ENCODE measurements at places on chromosomes 5 and 9.

GRCh38 chr5:83306572-83307241 lies 164.8 kb upstream of the VCAN start:
- peak; percentile 78 for DNase-seq

GRCh38 chr5:873328-873727 lies 19.3 kb downstream of the BRD9 start:
- DNase-seq: no peak

GRCh38 chr5:37005252-37005651 lies 128.7 kb downstream of the NIPBL start:
- DNase-seq: no peak

DNA sequence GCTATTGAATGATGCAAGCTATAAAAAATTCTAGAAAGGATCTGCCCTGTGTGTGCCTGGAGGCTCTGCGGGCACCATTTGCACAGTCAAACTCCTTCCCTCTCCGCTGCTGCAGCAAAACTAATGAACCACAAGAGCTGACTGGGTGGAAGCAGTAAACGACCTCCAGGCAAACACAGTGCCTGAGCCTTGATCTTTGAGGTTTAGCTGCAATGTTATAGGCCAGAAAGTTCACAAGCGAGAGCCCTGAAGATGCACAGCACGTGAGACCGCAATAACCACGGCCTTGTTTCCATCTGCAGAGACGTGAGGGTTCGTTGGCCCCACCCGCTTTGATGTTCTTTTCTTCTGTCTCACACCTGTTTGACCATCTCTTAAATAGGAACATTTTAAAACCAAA lies 69.2 kb upstream of the S1PR3 start:
- no peak for DNase-seq

DNA sequence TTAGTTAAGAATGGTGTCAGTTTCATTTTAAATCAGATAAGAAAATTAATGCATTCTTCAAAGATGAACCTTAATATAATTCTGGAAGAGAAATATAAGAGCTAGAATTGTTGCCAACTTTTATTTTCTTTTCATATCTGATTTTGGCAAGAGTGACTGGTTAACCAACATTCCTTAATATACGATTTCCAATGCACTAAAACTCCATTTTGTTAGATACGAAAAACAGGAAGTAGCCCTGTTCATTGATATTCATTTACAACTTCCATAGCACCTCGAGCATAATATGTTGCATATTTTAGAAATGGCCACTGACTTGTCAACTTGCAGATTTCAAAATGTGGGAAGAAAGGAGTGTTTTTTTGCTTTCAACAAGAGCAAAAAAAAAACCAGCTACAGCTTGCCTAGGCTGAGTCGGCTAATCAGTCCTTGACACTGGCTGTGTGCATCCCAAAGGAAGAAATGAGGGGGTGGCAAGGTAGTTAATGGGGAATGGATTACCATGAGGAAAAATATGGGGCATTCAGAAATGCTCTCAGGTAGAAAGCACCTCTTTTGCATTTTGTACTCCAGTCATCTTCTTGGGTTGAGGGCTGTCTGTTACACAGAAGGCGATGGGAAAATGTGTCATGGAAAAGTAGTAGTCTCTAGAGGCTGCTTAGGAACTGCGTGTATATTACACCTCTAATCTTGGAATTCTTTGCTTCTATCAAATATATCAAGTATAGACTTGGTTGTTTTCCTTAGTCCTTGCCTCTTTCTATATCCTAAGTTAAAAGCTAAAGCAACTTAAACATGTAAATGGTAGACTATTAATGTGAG lies 3.9 kb downstream of the MAP3K1 start:
- DNase-seq: no peak

DNA sequence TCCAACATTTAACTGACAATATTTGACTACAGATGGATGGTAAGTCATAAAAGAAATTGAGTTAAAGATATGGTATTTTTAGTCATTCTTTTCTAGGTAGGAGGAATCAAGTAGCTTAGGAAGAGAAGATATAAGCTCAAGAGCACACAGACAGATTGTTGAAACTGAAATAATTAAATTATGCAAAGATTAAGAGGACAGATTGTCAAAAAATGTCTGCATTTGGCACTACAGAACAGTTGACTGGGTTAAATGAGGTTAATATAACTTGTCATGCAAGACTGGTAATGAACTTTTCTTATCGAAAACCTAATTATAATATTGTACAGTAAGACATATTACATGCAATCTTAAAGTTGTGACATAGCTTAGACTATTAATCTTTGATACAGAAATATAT lies 36.3 kb upstream of the TRPM3 start:
- DNase-seq: no peak

GRCh38 chr9:83312537-83312936 lies 225.7 kb downstream of the FRMD3 start:
- DNase-seq: no peak

DNA sequence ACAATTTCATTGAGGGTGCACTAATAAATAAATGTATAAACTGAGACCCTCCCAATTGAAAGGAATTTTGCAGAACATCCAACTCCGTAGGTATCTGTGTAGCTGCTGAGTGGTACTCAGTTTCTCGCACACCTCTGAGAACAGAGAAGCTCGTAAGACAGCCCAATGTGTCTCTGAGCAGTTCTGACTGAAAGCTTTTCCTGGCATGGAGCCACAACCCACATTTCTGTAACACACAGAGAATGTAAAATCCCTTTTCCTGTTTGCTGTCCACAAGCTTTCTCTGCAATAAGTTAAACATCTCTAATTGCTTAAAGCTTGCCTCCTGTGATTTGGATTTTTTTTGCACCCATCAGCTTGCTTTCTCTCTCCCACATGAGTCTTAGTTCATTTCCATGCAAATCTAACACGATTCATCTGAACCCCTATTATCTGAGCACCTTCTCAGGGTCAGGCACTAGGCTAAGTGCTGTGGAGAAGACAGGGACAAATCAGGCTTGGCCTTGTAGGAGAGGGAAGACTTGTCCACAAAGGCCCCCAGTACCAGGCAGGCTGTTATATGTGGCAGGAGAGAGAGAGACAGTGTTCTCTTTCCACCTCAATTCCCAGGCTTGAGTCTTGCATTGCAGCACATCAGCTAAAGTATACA lies 44.2 kb upstream of the COL15A1 start:
- DNase-seq: peak; percentile 60

DNA sequence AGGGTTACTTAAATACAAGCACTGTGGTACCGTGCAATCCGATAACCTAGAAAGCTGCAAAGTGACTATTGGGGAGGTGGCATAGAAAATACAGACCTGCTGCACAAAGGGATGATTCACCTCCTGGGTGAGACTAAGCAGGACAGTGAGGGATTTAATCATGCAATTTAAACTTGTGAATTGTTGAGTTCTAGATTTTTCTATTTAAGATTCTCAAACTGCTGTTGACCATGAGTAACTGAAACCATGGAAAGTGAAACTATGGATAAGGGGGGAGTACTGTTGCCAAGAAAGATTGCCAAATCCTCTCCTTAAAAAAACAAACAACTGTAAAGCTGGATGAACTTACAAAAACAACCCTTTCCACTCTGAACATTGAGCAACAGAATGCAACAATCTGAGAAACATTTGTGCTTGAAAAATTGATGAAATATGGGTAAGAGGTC lies 61.5 kb upstream of the NUDT12 start:
- no peak for DNase-seq

- no peak for DNase-seq
Measured at GRCh38 chr5:126284977-126285696, 138.1 kb upstream of the GRAMD2B start.

DNA sequence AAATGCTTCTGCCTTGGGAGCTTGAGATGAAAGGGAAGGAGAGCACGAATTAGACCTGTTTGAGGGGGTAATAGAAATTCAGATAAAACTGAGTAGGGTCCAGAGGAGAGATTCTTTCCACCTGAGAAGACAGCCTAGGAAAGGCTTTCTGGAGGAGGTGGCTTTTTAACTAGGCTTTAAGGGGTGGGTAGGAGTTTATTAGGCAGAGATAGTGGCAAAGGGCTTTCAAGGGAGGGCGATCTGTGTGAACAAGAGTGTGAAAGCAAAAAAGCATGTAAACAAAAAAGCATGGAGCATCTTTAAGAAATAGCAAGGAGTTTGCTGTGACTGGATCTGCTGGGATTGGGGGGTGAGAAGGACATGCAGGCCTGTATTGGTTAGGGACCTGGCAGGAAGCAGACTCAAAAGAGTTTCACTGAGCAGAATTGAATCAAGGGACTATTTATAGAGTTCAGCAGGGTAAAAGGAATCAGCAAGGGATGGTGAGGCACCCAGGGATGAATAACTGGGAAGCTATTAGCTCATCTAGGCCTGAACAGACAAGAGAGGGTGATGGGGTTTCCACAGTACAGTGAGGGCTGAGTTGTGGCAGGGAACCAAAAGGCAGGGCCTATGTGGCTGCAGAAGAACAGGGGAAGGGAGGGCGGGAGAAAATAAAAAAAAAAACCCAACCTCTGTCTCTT lies 18.8 kb downstream of the SLC1A1 start:
- no peak for DNase-seq

DNA sequence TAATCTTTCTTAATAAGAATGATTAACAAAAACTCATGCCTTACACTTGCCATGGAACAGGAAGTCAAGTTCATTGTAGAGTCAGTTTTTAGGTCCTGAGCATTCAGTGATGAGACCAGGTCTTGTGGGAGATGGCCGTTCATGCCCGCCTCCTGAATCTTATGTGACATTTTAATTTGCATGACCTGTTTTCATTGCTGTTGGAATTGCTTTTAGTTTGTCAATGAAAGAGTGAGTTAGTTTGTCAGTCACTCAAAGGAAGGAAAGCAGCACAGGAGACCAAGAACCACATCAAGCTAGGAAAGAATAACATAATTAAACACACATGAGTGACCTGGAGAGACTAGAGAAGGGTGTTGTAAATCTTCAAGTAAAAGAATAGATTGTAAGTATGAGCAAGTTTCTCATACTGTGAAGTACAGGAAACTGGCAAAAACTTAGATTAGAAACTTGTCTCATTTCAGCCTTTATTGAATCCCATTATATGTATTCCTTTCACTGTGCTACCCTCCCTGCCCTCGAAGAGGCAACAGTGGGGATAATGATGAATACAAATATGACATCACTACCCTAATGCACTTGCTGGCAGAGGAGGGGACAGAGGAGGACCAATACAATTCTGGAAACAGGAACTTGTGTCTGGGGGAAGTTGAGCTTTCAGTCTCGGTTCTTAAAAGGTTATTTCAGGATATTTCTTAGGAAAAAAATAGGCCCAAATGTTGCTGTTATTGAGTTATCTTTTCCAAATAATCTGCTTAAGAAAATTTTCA lies 64.3 kb upstream of the C6 start:
- no peak for DNase-seq

DNA sequence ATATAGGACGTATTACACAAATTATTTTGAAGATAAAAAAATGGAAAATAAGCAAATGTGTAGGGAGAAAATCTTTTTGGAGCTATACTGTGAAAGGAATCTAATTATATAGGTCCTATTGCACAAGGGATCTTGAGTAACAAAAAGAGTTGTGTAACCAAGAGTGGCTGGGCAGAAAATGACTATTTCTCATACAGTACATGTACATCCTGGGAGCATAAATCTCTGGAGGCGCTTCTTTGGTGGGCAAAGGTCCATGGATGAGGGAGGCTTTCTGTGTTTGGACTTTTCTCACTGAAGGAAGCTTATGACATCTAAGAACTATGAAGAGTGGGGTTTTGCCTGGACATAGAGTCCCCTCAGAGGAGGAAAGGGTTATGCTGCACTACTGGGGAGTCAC lies 29.8 kb downstream of the ANKS6 start:
- DNase-seq: no peak

- no peak for DNase-seq
Measured at GRCh38 chr5:141867139-141867538, 11.1 kb downstream of the PCDH1 start.

DNA sequence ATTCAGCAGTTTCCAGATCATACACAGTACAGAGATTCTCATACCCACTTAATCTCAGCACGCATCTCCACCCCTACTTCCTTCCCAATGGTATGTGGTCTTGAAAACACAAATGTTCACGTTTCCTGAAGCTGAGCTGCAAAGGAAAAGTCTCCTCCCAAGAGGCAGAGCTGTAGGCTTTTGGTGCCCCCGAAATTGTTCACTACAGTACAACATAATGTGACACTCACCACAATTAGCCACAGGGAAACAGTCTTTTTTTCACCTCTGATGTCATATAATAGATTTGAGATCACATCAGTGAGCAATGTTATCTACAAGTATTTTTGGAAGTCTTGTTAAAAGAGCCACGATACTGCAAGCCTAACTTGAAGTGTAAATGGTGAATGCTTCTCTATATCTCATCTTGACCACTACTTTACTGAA lies 40.2 kb downstream of the NFIB start:
- DNase-seq: no peak

GRCh38 chr9:38622288-38622674 lies 1.9 kb upstream of the ANKRD18A start:
- no peak for DNase-seq

GRCh38 chr9:81602887-81603680 lies 86.3 kb downstream of the TLE1 start:
- no peak for DNase-seq

DNA sequence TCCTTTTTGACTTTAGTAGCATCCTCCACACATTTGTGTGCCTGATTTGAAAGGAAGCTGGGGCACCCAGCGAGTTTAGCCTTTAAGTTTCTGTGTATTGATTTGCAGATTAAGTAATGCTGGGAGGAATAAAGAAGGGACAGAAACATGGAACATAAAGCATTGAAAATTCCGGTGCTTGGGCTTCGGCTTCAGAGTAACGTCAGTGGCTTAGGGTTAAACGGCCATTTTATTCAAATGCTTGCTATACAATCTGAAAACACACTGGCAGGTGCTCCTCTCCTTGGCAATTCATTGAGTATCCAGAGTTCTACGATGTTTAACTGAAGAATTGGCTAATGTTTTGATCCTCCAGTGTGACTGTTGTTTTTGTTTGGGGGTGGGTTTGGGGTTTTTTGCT lies 58.0 kb upstream of the FSD1L start:
- DNase-seq: no peak

DNA sequence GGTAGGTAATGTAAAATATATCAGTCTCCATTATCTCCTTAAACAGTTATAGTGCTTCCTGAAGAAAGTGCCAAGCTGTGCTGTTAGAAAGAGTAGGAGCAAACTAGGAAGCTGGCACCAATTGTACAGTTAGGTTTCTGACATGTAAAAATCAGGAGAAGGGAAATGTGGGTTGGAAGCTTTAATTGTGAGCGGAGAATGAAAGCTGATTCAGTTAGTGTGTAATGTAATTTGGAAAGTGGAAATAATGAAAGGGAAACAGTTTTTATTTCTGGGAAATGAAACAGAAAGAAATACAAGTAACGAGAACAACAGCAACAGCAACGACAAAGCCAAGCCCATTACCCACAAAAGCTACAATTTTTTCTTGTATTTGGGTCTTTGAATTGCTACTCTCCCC lies 48.8 kb upstream of the JAK2 start:
- DNase-seq: no peak

GRCh38 chr5:134466241-134467069 lies 54.8 kb upstream of the CDKN2AIPNL start:
- DNase-seq: no peak

- no peak for DNase-seq
Measured at GRCh38 chr9:136012651-136013050, 51.5 kb upstream of the UBAC1 start.

- no peak for DNase-seq
Measured at GRCh38 chr5:23089286-23089685, 236.1 kb upstream of the CDH12 start.

Data from amniotic stem cell (primary cell).